ENCODE measurements at places on chromosomes 4 and X. TPM values are rescaled to one million over a fixed set of nuclear protein-coding genes. Genes with fewer than 3 reads are reported as not detected.

DNA sequence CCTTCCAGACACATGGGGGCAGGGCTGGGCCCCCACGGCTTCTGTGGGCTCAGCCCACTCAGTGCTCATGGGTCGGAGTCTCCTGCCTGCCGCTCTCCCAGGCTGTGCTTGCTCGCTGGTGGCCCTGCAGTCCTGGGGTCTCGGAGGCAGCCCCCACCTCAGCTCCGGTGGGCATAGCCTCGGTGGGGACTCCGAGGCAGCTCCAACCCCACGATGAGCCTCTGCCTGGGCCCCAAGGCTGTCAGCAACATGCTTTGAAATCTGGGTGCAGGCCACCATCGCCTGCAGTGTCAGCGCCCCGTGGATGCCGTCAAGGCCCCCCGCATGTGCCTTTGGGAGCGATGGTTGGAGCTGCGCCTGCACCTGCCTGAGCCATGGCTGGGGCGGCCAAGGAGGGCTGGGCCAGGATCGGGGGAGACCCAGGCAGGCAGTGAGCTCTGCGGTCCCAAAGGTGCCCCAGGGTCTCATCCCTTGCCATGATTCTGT lies 30.2 kb upstream of the SPON2 start:
- no peak for DNase-seq

DNA sequence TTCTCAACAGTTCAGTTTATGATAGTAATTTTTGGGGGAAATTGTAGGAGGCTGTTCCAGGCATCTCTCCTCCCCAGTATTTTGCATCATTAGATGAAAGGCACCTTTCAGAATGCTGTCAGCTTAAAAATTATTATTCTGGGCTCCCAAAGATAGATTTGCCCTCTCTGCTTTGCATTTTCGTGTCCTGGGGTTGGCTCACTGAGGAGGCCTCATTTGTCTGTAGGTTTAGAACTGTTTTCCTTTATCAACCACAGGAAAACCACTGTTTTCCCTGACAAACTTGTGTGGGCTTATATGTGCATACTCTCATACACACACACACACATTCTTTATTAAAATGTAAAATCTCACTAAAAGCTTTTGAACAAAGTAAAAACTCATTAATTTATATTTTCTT lies 197.2 kb upstream of the VCX3A start:
- no peak for DNase-seq

- DNase-seq = no peak
Observed at GRCh38 chr4:46404981-46405380, 15.1 kb upstream of the GABRA2 start.

DNA sequence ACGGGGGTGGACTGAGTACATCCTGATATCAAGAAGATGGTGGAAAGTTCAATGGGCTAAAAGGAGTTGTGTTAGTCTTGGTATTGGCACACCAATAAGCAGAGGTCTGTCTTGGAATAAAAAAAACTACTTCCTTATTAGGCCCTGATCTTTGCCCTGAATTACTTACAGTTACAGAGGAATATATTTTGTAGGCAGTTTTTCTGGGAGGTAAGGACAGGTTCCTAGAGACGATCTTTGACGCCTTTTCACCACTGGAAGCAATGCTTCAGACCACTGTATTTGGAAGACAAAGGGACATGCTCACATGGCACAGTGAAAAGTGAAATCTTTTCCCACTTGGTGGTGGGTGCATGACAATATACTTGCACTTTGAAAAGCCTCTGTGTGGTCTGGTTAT lies 618 bp upstream of the XK start:
- DNase-seq = no peak

DNA sequence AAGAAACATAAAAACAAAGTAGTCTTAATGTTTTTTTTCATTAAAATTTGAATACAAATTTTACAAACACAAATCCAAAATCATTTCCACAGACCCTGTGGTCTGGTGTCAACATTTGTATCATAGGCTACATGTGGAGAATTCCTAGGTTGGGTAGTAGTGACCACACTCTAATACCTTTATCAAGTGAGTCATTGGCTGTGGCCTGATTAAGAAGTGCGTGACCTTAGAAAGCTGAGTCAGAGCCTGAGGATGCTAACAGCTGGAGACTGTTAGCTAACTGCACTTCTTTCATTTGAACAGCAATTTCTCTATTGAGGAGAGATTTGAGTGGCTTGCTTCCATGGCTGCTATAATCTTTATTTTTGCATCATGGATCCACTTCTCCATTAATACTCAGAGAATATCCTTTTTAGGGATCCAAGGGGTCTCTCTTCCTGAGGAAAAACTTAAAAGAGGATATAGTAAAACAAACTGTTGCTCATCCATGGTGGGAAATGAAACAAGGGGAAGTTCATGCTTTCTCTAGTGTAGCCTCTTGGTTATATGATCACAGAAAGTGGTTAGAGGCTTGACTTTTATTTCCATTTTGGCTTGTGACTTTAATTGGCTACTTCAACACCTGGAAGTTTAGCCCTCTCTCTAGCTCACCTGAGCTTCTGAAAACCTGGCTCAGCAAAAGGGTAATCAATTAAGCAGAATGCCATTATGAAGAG lies 335.8 kb downstream of the PABPC4L start:
- DNase-seq = peak; percentile 92

- DNase-seq = no peak
Observed at GRCh38 chrX:148664995-148665394, 164.6 kb downstream of the AFF2 start.

GRCh38 chr4:184380707-184381106 lies 93.6 kb downstream of the IRF2 start:
- DNase-seq = no peak

- DNase-seq = no peak
Observed at GRCh38 chr4:128913228-128913627, 103.7 kb downstream of the JADE1 start.

- no peak for DNase-seq
Observed at GRCh38 chrX:13759152-13759718, 24.7 kb downstream of the OFD1 start.

- no peak for DNase-seq
Observed at GRCh38 chr4:92455951-92456350, 152.2 kb downstream of the GRID2 start.

GRCh38 chr4:37652747-37653527 lies 33.2 kb downstream of the RELL1 start:
- DNase-seq = peak; percentile 34

DNA sequence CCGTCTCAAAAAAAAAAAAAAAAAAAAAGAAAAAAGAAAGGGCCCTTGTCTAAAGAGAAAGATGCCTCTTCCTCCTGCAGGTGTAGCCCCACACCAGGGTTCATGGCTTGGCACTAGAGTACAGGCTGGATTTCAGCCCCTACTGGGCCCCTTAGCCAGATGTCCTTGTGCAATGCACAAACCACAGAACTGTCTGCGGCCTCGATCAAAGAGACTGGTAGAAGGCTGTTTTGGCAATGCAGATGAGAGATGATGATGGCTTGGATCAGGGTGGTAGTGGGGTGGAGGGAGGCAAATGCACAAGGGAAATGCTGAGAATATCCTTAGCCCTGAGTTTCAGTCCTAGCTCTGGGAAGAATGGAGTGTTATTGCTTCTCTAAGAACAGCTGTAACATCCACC lies 26.5 kb upstream of the TSR2 start:
- DNase-seq = peak; percentile 4

DNA sequence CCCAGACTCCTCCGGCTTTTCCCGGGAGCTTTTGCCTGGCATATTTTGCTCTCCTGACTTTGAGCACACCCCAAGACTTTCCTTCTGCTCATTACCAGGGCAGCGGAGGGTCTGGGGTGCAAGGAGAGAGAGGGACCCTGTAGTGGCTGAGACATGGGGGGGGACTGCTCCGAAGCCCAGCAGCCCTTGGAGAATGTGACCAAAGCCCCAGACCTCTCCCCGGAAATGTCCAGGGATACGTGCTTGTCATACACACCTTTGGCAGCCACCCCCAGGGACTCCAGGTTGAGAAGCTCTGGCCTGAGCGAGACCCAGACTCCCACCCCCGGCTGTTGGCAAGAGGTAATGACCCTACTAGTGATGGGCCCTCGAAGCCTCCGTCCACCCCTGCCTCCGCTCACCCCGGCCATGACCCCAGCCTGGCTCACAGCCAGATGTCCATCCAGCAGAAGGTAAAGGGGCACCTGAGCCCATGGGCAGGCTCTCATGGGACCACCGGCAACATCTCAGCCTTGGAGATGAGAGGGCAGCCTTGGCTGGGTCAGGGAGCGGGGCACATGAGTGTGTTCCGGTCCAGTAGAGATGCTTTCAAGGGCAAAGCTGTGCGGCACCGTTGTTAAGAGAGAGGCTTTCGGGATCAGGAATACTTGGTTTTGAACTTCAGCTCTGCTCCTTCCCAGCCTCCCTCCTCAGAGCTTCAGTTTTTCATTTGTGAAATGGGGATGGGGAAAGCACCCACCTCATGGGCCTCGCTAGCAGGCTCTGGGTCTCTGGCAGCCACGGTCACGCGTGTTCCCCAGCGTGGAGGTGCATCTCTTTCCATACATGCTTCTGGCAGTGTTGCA lies 2.0 kb downstream of the PSAPL1 start:
- DNase-seq = no peak

DNA sequence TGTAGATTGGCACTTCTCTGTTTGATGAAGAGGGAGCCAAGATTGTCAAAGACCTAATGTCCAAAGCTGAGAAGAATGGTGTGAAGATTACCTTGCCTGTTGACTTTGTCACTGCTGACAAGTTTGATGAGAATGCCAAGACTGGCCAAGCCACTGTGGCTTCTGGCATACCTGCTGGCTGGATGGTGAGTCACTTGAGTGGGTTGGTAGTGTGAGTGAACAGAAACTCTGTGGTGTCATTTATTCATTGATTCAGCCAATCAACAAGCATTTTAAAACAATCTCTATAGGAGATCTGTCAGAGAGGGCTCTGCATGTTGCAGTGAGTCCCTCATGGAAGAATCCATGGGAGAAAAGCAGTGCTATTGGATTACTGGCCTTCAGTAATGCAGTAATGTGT lies 16.3 kb downstream of the TAF9B start:
- peak; percentile 85 for DNase-seq

GRCh38 chrX:149825424-149825823 lies 43.7 kb downstream of the MAGEA9 start:
- DNase-seq = peak; percentile 27

DNA sequence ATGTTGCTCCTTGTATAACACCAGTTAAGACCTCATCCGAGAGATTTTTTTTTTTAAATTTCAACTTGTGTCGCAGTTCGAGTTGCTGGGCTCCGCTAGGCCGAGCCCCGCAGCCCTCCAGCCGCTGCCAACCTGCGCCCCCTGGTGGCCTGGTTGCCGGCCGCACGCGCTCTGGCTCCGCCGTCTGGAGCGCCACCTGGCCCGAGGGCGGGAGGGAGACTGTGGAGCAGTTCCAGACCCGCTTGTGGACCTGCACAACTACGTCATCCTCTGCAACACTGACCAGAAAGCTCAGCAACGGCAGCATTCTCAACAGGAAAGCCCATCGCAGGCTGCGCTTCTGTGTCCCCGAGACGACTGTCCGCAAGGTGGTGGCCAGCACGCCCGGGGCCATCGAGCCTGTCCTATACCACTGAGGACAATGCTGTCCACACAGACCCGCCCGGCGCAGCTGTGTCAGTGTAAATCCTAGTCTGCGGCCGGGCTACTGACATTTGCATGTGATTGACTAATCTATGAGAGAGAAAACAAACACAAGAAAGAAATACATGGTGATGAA lies 39.1 kb downstream of the ARL9 start:
- DNase-seq = peak; percentile 77

GRCh38 chr4:119695216-119695615 lies 66.6 kb upstream of the PDE5A start:
- no peak for DNase-seq

DNA sequence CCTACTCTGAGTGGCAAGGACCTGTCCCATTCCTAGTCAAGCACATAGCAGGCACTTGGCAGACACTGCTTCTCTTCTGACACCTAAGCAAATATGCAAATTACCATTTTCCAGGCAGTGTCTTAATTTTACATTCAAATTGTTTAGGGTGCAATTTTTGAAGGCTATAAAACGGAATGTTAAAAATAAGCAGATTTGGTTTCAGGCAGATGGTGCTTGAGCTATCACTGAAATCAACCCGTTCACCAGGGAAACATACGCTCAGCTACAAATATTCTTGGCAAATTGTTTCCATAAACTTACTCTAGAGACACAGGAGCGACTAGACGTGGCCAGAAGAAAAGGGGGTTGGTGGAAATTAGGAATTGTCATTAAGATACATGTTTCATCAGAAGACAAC lies 45.7 kb downstream of the BEND2 start:
- DNase-seq = no peak

GRCh38 chr4:38145033-38145678 lies 185.0 kb downstream of the PTTG2 start:
- DNase-seq = no peak

DNA sequence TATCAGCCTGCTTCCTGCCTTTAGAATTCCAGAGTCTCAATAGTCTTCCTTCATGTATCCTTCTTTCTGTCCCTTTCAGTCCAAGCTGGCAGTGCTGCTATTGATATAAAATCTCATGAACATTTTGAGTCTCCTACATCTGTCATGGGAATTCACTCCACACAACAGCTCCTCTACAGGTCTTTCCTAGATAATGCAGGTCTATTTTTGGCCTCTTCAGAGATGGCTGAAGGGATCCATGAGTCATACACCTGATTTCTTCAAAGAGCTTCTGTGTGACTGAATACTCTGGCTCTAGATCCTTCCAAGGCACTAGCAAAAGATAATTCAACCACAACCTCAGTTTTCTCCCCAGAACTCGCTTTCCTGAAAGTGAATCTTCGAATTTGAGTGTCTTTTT lies 115.4 kb downstream of the STPG2 start:
- peak; percentile 36 for DNase-seq

- no peak for DNase-seq
Observed at GRCh38 chrX:1360171-1360570, 23.6 kb downstream of the IL3RA start.

DNA sequence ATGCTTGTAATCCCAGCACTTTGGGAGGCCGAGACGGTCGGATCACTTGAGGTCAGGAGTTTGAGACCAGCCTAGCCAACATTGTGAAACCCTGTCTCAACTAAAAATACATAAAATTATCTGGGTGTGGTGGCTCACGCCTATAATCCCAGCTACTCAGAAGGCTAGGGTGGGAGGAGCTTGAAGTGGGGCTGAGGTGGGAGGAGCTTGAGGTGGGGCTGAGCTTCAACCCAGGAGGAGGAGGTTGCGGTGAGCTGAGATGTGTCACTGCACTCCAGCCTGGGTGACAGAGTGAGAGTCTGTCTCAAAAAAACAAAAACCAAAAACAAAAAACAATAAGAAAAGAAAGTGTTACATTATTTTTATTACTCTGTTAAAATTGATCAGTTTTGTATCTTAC lies 1164.4 kb upstream of the IGFBP7 start:
- DNase-seq = no peak

SOWAHB gene
- not detected for total RNA-seq

ARX gene
- not detected for total RNA-seq

MAGEB1 gene
- total RNA-seq = not detected

SH2D1A gene
- not detected for total RNA-seq

FOXR2 gene
- total RNA-seq = not detected

RNF150 gene
- total RNA-seq = 4.0 TPM

ANOS1 gene
- 0.22 TPM for total RNA-seq

UNC5C gene
- 2.1 TPM for total RNA-seq

HCCS gene
- total RNA-seq = 48.6 TPM

TMEM187 gene
- total RNA-seq = 8.1 TPM

SCML1 gene
- 10.3 TPM for total RNA-seq

PABPC4L gene
- total RNA-seq = 1.9 TPM

Data from M059J (cell line).